ENCODE measurements at places on chromosomes 2 and 18. TPM values are rescaled to one million over a fixed set of nuclear protein-coding genes. Genes with fewer than 3 reads are reported as not detected.

Gene C2orf76
- 5.0 TPM for total RNA-seq

Gene ZC3H6
- total RNA-seq: 2.2 TPM

Gene TP53I3
- 46.4 TPM for total RNA-seq

Gene LAMA3
- total RNA-seq: 12.6 TPM

Gene AQP12A
- total RNA-seq: not detected
